ENCODE measurements at places on chromosomes 7 and 10.

DNA sequence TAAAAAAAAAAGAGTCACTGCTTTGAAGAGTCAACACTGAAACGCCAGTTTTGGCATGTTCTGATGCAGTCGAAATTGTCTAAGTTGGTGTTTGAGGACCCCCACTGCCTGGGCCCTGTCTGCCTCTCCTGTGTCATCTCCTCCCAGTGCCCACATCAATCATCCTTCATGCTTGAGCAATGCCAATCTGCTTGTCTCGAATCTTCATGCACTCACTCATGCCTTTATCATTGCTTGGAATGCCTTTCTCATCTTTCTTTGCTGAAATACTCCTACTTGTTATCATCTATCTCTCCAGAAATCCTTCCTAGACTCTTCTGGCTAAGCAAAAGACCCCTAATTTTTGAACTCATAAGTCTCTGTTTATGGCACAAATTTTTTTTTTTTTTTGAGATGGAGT lies 42.1 kb upstream of the PLPP4 start:
- no peak for DNase-seq

- DNase-seq, result no peak
Observed at GRCh38 chr7:54932818-54933543, 85.8 kb upstream of the EGFR start.

- DNase-seq, result no peak
Observed at GRCh38 chr10:51358227-51358626, 283.9 kb downstream of the PRKG1 start.

DNA sequence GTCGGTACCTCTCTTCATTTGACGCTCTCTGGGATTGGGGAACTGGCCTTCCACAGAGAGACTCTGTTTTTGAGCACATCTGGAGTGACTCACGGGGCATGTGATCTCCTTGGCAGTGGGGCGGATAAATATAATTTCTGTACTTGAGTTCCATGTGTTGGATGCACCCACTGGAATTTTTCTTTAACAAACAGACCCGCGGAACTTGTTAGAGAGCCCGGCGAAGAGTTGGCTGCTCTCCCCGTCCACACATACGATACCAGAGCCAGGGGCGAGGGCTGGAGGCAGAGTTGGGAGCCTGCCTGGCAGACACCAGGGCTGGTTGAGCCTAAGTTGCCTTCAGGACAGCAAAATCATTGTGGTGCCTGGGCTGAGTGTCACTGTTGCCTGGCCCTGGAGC lies at the start of gene FAM180A:
Gene FAM180A (minus strand): TSS at position 44 of the 400 bp plus-strand sequence. CDS start 233 bp downstream, outside the sequence.
- no peak for DNase-seq

GRCh38 chr10:122561212-122561611 lies 658 bp downstream of the DMBT1 start:
- no peak for DNase-seq
